ENCODE measurements at places on chromosomes 1 and 21. TPM values are rescaled to one million over a fixed set of nuclear protein-coding genes. Genes with fewer than 3 reads are reported as not detected.

The RNU1-3 gene
- 2,189 TPM for total RNA-seq

The CA14 gene
- total RNA-seq = not detected

DNA sequence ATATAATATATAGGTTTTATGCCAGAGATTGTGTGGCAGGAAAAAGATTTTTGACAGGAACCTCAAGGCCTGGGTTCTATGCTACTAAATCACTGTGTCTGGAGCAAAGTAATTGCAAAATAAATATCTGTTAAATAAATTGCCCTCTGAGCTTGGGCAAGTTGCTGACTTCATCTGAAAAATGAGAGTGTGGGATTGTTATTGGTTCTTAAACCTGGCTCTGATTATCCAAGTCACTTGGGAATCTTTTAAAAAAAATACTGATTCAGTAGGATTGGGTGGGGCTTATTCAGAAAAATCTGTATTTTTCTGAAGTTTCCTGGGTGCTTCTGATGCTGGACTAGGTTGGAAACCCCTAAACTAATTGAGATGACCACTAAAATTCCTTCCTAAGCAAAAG lies 174.1 kb upstream of the SGIP1 start:
- no peak for DNase-seq

DNA sequence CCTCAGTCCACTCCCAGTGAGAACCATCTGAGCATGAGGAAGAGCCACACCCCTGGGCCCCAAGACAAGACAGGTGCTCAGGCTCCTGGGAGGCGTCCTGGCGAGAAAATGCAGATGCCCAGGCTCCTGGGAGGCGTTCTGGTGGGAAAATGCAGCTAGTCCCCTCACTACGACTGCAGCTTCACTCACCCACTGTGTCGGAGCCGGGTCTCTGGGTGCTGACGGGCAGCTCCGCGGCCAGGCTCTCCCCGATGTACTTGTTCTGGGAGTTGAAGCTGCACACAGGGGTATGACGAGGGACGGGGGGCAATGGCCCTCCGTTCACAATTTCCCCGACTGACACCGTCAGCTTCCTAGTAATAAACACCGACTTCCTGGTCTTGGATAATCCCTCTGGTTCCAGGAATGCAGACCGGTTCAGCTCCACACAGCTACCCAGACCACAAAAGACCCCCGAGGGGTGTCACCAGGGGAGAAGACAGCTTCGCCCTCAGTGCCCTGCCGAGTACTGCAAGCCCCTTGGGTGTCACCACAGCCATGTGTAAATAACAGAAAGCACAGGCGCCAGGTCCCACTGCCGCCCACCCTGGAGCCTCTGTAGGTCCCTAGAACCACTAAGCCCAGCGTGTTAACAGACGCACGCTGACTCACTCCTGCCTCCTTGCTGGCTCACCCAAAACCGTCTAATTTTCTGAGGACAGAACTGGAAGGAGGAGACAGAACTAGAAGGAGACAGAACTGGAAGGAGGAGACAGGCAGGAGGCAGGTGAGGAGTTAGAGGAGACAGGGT lies 19.5 kb downstream of the MCM3AP start:
- DNase-seq = no peak

DNA sequence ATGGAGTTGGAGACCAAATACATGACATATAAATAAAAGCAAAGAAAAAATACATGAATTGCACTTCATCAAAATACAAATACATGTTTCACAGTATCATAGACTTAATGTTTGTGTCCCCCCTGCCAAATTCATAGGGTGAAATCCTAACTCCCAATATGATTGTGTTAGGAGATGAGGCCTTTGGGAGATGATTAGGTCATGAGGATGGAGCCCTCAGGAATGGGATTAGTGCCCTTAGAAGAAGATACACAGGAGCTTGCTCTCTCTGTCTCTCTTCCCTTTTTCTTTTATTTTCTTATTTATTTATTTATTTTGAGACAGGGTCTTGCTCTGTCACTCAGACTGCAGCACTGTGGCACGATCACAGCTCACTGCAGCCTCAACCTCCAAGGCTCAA lies 26.0 kb upstream of the FAM131C start:
- DNase-seq = no peak

DNA sequence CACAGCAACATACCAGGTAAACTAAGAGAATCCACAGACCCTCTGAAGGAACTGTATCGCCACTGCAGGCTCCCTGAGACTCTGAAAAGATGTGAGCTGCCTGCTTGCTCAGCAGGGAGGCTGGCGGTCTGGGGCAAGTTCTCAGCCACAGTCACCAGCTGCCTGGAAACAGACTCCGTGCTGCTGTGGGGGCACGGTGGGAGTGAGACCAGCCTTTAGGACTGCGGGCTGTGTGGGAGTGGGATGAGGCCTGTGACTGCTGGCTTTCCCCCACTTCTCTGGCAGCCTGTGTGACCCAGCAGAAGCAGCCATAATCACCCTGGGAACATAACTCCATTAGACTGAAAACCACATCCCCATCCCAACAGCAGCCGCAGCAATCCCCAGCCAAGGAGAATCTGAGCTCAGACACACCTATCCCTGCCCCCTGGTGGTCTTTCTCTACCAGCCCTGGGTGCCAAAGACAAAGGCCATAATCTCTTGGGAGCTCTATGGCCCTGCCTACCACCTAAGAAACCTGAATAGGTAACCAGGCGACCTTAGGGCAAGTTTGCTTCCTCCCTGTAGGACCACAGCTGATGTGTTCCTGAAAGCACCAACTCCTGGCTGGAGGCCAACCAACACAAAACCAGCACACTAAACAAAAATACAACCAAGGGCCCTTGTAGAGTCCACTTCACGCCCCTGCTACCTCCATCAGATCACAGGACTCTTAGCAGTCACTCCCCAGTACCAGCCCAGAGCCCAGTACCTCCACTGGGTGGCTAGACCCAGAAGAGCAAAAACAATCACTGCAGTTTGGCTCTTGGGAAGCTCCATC lies 151.5 kb downstream of the SMYD3 start:
- DNase-seq = no peak

- DNase-seq = no peak
These were observed 64.6 kb upstream of the DIP2A start for GRCh38 chr21:46393941-46394594.

- DNase-seq = no peak
These were observed 50.1 kb downstream of the PHC2 start for GRCh38 chr1:33380811-33381210.

All from activated CD4-positive, alpha-beta T cell treated with anti-CD3 and anti-CD28 coated beads, Interleukin-2, amount 10 ng/mL, durations not matched to agents 24 days and 14 days (primary cell).